ENCODE measurements at places on chromosomes 12 and 14.

DNA sequence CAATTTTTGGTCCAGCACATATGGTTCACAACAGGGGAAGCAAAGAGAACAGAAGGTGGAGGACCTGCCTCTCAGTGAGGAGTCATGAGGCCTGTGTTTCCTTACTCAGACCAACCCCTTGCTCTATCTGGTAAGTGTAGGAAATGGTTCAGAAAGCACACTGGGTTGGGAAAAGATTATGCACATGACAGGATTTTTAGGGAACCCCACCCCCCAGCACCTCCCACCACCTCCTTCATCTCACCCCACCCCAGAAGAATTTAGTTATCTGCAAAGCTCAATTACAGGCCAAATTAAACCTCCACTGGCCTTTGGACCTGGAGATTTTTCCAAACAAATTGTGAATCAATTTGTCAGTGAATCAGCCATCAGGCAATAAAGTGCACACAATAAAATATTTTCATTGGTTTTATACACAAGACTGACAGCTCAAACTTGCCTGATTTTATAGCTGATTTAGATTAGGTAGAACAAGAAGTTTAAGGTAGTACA, 132.8 kb downstream of the DACT1 start:
- no peak for DNase-seq

- no peak for DNase-seq
Observed at GRCh38 chr12:75864161-75864560, 167.4 kb downstream of the PHLDA1 start.

DNA sequence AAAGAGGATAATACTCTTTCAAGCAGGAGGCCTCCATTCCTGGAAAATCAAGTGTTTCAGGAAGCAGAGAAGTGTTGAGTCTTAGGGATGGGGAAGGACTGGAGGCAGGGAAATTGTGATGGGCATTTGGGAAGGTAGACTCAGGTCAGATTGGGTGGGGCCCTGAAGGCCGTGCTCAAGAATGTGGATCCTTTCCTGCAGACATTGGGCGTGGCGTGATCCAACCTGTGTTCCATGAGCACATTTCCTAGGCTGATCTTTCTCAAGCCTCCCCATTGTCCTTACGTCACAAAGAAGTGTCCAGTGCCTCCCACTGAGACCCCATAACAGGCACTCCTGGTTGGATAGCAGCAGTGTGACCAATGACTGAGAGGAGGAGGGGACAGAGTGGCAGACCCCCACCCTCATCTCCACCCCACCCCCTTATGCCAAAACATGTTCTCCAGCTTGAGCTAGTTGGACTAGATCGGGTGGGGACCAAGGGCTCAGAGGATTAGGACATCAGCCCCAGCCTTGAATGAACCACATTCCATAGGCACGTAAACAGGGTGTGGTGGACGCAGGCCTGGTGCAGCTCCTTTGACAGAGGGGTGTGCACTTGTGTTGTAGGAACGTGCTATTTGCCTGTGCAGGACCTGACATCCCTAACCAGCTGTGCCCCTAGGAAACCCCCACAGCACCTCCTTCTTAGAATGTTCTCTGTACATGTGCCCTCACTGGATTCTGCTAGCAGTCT, 76.8 kb downstream of the TTC9 start:
- DNase-seq = no peak

DNA sequence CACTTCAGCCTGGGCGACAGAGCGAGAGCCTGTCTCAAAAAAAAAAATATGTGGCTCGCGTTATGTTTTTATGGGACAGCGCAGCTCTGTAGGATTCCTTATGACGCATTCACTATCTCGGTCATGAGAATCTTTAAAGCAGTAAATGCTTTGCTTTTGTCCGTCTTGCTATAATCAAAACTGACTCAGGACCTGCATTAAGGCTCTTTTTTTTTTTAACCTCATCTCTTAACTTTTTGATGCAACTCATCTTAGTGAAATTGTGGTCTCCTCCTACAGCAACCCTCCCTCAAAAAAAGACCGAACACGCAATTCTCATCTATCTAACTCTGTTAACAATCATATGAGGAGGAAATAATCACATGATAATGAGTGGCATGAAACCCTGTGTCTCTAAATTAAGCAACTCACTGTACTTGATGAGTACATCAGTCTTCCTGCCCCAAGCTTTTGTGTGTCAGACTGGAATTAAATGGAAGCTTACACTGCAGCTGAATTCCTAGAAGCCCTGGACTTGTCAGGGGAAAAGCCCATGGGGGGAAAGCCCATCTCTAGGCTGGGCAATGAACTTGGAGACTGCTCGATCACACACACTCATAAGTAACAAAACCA, 4.3 kb downstream of the P2RX4 start:
- DNase-seq = no peak

DNA sequence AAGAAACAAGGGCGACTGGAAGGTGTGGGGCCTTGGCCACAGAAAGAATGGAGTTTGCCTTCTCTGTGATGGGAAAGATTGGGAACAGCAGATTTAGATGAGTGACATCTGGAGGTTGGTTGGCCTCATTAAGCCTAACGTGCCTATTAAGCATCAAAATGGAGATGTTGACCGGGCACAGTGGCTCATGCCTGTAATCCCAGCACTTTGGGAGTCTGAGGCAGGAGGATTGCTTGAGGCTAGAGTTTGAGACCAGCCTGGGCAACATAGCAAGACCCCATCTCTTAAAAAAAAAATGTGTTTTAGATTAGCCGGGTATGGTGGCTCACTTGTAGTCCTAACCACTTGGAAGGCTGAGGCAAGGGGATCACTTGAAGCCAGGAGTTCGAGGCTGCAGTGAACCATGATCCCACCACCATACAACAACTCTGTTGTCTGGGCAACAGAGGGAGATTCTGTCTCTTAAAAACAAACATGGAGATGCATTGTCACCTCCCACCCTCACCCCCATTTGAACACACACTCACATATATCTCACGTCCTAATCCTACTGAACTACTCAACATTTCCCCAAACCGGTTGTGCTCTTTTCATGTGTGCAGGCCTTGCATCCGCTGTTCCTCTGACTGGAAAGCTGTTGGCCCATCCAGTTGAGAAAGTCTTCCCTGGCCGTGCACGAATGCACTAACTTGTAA, 172.1 kb downstream of the ETV6 start:
- DNase-seq = no peak

Data from stimulated activated CD4-positive, alpha-beta T cell treated with anti-CD3 and anti-CD28 coated beads, Interleukin-1b, Interleukin-23, amount 100 ng/mL, for 1 hour (primary cell).